ENCODE measurements at places on chromosomes 5 and 9.

DNA sequence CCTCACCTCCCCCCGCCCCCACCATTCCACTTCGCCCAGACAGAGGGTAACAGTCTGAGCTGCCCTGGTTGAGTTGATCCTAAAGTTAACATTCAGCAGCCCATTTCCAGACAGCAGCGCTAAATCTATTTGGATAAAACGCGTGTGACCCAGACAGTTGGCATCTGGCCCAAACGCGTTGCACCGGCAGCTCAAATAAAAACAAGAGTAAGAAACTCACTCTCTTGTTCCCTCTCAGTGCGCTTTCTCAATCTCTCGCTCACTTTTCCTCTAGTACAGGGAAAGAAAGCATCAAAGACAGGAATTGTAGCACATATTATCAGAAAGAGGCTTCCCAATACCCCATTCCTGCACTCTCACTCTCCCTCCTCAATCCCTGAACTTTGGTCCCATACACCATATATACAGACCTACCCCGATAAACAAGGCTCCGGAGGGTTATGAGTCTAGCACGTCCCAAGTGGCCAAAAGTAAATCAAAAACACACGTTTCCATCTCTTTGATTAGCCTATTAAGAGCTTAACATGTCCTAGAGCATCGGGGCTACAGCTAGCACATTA, 1.3 kb downstream of the ADAMTS6 start:
- peak; percentile 22 for DNase-seq

DNA sequence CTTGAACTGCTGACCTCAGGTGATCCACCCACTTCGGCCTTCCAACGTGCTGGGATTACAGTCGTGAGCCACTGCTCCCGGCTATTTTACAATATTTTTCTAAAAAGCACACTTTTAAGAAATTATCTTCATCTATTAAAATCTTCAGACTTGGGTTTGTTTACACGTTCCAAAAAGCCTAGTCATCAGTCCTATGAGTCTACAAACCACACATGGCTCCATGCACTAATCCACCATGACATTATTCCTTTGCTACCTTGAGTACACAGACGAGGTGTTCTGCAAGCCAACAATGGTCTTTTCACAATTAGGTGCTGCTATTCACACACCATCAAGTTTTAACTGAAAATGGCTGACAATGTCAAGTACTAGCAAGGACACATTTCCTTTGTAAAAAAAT, 41.0 kb downstream of the TRPM6 start:
- DNase-seq = no peak

DNA sequence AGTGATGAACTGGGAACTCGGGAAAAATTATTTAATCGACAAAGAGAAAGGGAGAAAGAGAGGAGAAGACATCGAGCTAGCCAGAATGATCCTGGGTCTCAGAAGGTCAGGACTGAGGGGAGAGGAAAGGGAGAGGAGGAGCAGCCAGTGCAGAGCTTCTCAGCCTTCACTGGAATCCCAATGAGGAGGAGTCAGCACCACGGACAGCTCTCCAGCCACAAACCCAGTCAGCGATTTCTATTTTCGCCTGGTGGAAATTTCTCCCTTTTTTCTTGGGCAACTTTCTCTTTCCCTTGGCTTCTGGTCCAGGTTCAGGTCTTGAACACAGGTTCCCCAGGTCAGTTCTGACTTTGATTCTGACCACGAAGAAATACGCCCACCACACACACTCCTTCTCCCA, 1.6 kb upstream of the BRINP1 start:
- DNase-seq = no peak

GRCh38 chr9:99003308-99003707, 59.6 kb downstream of the COL15A1 start:
- no peak for DNase-seq

GRCh38 chr9:16710888-16711287, 159.6 kb downstream of the BNC2 start:
- DNase-seq = no peak

GRCh38 chr5:133565993-133566392, 46.3 kb downstream of the FSTL4 start:
- no peak for DNase-seq

DNA sequence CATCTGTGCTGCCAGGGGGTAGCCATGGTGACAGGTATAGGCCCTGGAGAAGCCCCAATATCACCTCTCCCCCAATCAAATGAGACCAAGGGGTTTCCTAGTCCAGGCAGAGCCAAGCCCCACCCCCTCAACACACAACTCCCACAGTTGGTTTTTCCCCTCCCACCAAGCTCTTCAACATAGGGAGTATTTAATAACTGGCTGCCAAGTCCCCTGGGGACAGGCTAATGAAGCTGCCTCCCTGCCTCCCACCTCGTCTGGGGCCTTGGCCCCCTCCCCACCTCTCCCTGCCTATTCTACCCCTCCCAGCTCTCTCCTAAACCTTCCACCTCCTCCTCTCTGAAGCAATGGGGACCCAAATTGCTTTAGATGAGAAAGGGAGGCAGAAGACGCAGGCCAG, 23.4 kb downstream of the CPLX2 start:
- DNase-seq = no peak

DNA sequence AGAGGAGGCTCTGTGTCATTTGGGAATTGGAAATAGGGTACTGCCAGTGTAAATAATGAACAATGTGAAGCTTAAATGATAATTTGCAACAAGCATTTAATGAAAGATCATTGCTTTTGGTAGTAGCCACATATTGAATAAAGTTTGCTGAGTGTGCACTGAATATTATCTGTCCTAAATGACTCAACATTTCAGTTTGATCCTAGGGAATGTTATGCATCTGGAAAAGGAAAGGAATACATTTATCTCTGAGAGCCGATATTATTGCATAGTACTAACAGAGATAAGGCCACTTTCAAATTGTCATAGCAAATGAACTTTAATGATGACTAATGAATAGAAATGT, 8.7 kb upstream of the ELL2 start:
- no peak for DNase-seq

GRCh38 chr5:88081877-88082276, 186.8 kb downstream of the TMEM161B start:
- peak; percentile 41 for DNase-seq

DNA sequence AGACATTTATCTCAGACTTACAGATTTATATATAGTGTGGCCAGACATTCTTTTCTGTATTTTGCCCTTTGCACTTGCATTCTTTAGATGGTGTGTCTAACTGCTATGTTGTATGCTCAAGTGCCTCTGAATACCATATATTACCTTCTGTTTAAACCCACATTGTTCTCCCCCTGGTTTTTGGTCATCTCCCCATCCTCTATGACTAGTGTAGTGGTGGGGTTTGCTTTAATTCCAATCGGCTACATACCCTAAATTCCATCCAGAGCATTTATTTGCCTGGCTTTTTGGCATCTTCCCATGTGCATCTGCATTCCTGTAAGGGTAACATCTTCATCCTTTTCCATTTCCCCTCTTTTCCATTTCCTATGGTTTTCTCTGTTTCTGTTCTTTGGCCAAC, 271.0 kb upstream of the SLC30A5 start:
- DNase-seq = no peak

DNA sequence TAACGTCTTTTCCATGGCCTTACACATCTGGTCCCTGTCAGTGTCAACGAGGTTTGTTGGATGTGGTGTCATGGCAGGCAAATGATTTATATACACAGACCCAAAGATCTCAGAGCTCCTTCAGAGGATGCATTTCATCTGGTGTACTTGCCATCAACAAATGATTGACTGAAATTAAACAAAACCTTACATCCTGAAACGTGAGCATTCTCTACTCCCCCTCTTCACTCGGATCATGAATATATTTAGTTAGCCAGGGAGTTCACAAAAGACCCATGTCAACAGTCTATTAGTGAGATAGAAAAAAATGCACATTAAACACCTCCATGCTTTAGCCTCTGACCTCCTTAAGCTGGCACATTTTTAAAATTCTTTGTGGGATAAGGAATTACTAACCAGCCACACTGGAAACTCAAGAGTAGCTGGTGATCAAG, 215.6 kb downstream of the EFNA5 start:
- DNase-seq = peak; percentile 27

GRCh38 chr5:15823398-15823797, 323.4 kb downstream of the FBXL7 start:
- no peak for DNase-seq

GRCh38 chr5:179176571-179177230, 116.5 kb downstream of the ZNF354C start:
- DNase-seq = no peak

- no peak for DNase-seq
Measured at GRCh38 chr5:139383993-139384590, 995 bp upstream of the SLC23A1 start.

GRCh38 chr5:15592728-15593127, 92.7 kb downstream of the FBXL7 start:
- DNase-seq = no peak

DNA sequence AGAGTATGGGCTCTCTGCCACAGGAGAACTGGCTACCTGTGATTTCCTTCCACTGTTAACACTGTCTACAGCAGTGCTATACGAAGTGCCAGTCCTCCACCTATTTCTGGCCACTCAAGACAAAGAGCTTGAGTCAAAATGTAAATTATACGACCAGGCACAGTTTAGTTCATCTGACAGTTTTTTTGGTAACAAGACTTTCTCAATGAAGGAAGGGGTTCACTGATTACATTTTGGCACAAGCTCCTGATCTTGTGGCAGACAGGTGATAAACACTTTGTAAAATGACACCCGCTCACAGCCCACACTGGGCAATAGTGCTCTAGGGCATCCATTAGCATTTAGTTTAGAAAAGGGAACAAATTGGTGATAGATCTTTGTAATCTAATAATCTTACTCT, 8.6 kb downstream of the RBM22 start:
- no peak for DNase-seq

GRCh38 chr9:31715250-31715649, 669.2 kb upstream of the ACO1 start:
- DNase-seq = no peak

- DNase-seq = no peak
Measured at GRCh38 chr5:119357808-119358529, 2.1 kb downstream of the TNFAIP8 start.

- no peak for DNase-seq
Measured at GRCh38 chr9:70020991-70021571, 22.6 kb upstream of the MAMDC2 start.

- DNase-seq = no peak
Measured at GRCh38 chr9:89591274-89592212, 13.3 kb upstream of the GADD45G start.

DNA sequence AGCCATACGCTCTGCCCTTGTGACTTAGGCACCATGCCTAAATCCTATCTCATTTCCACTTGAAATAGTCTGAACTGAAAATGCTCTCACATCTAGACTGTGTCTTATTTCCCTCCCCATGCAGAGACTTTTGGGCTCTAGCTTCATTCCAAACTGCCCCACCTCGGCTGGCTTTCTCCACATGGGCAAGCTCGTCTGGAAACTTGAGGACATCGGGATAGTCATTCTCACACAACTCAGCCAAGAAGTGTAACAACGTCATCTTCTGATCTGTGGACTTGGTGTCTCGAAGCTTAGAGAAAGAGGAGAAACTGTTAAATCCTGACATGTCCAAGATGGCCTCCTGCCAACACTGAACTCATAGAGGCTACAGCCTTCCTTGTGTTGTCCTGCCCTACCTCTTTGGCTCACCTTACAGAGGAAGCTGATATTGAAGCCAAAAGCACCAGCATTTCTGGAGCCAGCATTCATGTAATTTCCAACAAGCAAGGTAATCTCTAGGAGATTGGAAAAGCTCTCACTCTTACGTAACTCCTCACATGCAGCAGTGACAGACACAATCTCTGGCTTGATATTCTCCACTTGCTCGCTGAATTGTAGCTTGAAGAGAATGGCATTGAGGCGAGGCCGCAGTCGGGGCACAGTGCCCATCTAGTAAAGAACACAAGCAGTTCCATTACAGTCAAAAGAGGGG, 39.6 kb downstream of the PCDHGC5 start:
- DNase-seq = no peak

DNA sequence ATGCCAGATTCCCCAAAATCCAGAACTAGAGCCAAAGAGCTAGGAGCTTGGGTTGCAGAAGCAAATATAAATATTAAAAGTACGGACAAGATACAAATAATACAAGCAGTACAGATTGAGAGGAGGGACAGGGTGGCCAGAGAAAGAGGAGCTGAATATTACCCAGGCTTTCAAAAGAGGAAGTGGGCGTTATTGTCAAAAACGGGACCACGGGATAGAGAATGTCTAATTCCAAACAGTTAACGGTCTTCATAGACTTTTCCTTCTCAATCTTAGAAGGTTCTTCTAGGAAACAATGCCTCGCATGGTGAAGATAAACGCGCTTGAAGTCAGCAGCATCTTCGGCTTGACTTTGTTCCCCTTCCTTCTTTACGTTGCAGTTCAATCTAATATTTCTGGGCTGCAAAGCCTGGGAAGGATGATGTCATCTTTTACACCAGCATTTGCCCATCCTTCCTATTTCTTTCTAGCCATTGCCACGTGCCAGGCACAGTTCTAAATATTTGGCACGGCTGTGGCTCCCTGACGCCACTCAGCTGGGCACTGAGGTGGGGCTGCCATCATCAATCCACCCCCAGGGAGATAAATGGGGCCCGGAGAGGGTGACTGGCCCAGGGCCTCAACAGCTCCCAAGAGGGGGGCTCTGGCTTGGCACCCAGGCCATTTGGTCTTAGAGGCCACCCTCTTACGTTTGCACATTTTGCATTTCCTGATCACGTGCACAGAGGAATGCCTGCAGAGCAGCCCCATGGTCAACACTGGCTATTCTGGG, 16.3 kb upstream of the OLFM1 start:
- DNase-seq = no peak

DNA sequence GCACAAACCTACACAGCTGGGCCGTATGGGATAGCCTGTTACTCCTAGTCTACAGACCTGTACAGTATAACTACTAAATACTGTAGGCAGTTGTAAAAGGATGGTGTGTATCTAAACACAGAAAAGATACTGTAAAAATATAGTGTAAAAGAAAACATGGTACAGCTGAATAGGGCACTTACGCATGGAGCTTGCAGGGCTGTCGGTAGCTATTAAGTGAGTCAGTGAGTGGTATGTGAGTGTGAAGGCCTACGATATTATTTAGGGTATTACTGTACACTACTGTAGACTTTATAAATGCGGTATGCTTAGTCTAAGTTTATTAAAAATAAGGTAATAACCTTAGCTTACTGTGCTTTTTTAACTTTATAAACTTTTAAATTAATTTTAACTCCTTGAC, 1.2 kb downstream of the ZCCHC9 start:
- DNase-seq = no peak

All from NCI-H510A treated with DMSO at 0.1 percent for 48 hours (cell line).